ENCODE measurements at places on chromosomes 7 and 10.

DNA sequence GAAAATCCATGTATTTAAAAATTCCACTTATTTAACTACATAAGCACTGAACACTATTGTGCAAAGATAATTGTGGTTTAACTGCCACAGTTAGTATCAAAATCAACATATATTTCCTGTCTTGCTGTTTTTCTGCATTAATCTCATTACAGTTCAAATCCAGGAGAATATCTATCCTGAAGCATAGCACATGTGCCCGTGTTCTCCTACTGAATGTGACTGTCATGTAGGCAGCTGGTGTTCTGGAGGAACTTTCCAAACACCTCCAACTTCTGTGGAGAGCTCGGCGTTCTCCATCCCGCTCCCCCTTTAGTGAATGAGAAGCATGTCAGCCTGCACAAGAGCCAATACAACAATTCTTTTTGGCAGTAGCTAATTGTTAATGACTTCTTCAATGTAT lies 76.4 kb upstream of the IKZF1 start:
- DNase-seq: no peak

- DNase-seq: no peak
These were observed 93.4 kb downstream of the AVL9 start for GRCh38 chr7:32588657-32589056.

GRCh38 chr7:16776053-16776452 lies 22.5 kb downstream of the TSPAN13 start:
- no peak for DNase-seq

- DNase-seq: no peak
These were observed 93.3 kb downstream of the BMS1 start for GRCh38 chr10:42875798-42876341.

DNA sequence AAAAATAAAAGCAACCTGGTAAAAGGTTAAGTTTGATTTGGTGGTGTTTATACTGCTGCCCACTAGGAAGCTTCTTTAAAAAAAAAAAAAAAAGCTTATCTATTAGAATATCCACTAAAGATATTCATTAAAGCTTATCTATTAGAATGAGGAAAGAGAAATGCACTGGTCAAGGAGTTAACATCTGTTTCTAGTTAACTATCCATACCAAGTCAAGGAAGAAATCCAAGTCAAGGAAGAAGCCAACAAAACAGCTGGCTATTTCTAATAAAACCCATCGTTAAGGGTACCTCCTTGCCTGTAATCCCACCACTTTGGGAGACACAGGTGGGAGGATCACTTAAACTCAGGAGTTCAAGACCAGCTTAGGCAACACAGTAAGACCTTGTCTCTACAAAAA lies 82.6 kb downstream of the JMJD1C start:
- no peak for DNase-seq

DNA sequence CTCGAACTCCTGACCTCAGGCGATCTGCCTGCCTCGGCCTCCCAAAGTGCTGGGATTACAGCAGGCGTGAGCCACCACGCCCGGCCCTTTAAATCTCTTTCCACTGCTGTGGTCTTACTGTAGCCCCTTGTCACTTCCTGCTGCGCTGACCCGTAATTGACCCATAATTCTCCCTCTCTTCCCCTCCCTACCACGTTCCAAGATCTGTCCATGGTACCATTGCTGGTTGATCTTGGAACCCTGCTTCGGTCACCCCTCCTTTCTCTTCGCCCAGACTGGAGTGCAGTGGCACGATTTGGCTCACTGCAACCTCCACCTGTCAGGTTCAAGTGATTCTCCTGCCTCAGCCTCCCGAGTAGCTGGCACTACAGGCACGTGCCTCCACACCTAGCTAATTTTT lies 6.5 kb downstream of the POR start:
- DNase-seq: no peak
